ENCODE measurements at places on chromosomes 16 and 17.

DNA sequence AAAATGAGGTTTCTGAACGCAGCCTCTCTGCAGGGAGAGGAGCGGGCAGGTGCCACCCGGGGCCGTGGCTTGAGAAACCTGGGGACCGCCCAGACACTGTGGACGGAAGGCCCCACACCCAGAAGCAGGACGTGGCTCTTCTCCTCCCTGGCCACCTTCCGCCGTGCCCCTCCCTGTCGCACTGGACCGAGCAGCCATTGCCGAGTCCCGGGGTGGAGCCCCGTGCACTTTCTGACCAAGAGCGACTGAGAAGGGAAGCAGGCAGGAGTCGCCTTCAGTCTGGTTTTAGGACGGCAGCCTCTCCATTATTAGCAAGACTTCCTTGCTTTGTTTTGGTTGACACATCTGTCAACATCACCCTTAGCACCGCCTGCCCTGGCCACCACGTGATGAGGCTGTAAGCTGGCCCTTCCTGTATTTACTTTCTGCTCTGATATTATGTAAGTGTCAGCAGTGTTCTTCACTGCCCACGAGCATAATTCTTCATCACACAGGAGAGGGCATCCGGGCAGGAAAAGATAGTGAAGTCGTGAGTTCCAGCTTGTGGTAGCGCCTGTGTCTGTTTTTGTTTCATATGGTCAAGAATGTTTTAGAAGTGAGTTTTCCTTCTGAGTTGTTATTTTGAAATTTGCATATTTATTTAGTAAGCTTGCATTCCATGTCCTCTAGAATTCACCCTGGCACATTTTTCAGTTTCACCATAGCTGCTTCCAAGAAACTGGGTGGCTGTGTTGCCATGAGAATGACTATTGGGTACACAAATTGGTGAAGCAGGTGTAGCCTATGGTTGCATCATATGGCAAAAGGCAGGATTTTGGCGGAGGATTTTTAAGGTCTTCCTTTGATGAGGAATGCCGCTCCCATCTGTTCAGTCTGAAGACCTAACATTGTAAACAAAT is 1.0 kb downstream of the HERPUD1 start:
- H3K4me1 ChIP-seq = peaks cover 14% of the 10 kb centered on the region
- H3K27ac ChIP-seq = peak overlapping the region; percentile 90
- H3K4me3 ChIP-seq = peak overlapping the region; percentile 65
- peak; percentile 53 for DNase-seq
- peaks cover 27% of the 10 kb centered on the region for H3K36me3 ChIP-seq

- no peak overlapping the region for H3K27ac ChIP-seq
- no peak for DNase-seq
- H3K4me3 ChIP-seq = no peak overlapping the region
Observed at GRCh38 chr16:15979801-15980200, 30.4 kb downstream of the ABCC1 start.

DNA sequence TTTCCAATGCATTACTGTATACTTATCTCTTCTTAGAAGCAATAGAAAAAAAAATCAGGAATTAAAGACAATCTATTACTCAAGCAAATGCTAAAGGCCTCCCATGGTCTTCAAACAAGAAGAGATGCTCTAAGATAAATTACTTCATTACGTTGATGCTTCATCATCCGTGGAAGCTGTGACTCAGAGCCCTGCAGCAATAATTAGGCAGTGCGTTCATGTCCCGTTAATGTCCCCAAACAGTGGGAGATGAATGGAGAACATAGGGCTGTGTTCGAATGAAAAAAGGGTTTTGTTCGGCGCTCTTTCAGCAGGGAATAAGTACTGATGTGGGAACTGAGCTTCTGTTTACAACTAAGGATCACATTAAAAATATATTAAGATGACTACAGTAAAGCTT is 15.9 kb upstream of the PDXDC1 start:
- H3K27me3 ChIP-seq = no peaks in the 10 kb centered on the region
- no peaks in the 10 kb centered on the region for H3K36me3 ChIP-seq
- no peaks in the 10 kb centered on the region for H3K4me1 ChIP-seq
- H3K27ac ChIP-seq = no peak overlapping the region
- DNase-seq = no peak

DNA sequence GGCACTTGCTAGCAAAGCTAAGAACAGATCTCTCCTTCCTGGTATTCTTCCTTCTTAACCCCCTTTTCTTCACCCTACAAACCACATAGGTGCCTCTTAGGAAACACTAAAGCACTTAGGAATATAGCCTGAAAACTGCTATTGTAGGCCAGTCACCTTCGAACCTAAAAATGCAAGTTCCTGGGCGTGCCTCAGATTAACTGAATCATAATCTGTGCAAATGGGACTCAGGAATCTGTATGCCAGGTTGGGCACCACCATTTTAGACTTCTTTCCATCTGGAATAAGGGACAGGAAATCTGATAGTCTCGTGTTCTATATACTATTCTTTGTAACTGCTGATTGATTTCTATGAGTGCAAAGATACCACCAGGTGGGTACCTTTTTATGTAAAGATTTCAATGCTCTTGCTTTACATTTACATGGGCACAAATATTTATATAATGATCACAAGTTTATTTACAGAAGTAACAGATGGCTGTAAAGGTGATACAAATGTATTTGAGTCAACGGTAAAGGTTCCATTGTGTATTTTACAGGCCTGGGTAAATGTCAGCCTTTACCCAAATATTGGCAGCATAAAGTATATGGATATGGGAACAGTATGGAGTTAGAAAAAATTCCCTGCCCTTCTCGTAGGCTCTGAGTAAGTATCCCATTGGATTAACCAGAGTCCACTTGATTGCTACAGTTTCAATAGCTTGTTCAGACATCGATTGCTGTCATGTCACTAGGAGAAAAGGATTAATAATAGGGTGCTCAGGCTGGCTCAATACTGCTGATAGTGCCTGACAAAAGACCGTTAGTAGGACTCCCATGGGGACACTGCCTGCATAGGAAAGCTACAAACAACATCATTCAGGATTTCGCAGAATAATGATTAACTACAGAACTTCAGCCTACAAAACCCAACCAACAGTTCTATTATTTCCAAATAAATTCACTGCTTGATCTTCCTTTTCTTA is 124.7 kb downstream of the SNX11 start:
- H3K36me3 ChIP-seq = no peaks in the 10 kb centered on the region
- no peak overlapping the region for H3K4me3 ChIP-seq
- no peaks in the 10 kb centered on the region for H3K27me3 ChIP-seq
- no peak for DNase-seq
- no peak overlapping the region for H3K27ac ChIP-seq
- H3K4me1 ChIP-seq = no peaks in the 10 kb centered on the region

DNA sequence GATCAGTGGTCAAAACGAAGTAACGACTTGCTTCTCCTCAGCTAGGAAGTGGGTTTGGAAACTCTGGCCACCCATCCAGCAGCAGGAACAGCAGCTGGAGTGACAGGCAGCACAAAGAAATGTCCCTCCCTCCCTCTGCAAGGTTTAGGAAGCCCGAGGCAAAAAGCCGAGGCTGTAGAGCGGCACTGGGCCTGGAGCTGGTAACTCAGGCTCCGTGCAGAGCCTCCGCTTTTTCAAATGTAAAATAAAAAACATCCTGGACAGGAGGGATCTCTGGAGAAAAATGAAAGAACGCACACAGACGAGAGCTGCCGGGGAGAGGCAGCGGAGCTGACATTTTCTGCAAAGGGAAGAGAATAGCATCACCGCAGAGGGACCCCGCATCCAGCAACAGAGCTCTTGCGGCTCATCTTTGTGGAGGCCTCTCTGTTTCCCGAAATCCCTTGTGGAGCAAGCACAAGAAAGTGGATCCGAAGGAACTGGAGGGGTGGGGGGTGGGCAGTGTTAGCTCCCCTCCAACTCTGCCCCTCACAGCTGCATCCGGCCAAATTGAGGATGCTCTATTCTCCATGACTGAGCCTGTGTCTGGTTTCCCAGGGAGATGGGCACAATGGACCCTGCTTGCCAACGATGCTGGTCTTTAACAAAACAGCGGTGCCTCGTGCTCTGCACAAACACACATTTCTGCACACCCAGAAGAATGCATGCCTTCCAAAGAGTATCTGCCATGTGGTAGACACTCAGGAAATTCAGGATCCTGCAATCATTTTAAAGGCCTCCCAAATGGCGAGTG is 335.5 kb upstream of the ZFHX3 start:
- H3K27me3 ChIP-seq = no peaks in the 10 kb centered on the region
- H3K36me3 ChIP-seq = no peaks in the 10 kb centered on the region
- DNase-seq = no peak
- no peak overlapping the region for H3K4me3 ChIP-seq

- peaks cover 15% of the 10 kb centered on the region for H3K4me1 ChIP-seq
- no peak overlapping the region for H3K27ac ChIP-seq
- H3K36me3 ChIP-seq = peaks cover 4% of the 10 kb centered on the region
- no peak overlapping the region for H3K4me3 ChIP-seq
- no peaks in the 10 kb centered on the region for H3K27me3 ChIP-seq
- DNase-seq = no peak
Observed at GRCh38 chr16:28572696-28573510, 19.2 kb downstream of the SGF29 start.

GRCh38 chr17:68602289-68602688 is 1.1 kb upstream of the FAM20A start:
- DNase-seq = no peak
- no peak overlapping the region for H3K4me3 ChIP-seq
- no peaks in the 10 kb centered on the region for H3K4me1 ChIP-seq
- H3K27ac ChIP-seq = no peak overlapping the region
- no peaks in the 10 kb centered on the region for H3K36me3 ChIP-seq
- H3K27me3 ChIP-seq = peaks cover 55% of the 10 kb centered on the region

DNA sequence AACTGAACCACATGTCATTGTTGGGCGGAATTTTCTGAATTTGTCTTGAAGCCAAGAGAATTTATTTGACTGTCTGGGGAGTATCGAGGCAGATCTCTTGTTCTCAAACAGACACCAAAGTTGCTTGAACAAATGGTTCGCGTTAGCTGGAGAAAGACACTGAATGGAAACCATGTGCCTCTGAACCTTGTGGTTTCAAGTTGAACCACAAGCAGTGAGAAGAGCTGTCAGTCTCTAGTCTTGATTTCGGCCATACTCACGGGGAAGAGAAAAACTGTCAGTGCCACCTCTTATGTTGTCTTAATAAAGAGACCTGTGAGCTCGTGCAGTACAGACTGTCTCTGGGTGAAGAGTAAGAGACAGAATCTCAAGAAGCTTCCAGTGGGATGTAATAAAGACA is 886.5 kb upstream of the SOX9 start:
- H3K27ac ChIP-seq = no peak overlapping the region
- H3K4me1 ChIP-seq = no peaks in the 10 kb centered on the region
- H3K36me3 ChIP-seq = no peaks in the 10 kb centered on the region
- H3K27me3 ChIP-seq = no peaks in the 10 kb centered on the region

DNA sequence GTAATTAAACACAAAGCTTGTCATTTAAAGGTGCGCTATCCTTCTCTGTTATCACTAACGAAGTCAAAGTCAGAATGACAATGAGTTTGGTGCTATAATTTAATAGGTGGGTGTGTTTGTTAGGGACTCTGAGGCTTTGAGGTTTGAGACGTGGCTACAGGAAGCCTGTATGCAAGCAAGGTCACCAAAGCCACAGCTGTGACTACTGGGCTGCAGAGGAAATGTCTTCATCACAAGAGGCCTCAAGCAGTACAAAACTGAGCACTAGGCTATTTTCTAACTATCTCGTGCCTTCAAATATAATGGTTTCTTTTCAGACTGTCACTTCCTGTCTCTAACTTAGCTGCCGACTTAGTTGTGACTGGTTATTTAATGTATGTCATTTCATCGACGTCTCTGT is 141.2 kb downstream of the AATF start:
- H3K4me1 ChIP-seq = peaks cover 82% of the 10 kb centered on the region
- H3K27me3 ChIP-seq = no peaks in the 10 kb centered on the region
- peaks cover 6% of the 10 kb centered on the region for H3K36me3 ChIP-seq
- no peak overlapping the region for H3K4me3 ChIP-seq
- peak; percentile 47 for DNase-seq
- H3K27ac ChIP-seq = peak overlapping the region; percentile 84

GRCh38 chr17:68829211-68829610 is 126.0 kb downstream of the ABCA8 start:
- DNase-seq = no peak
- H3K27ac ChIP-seq = no peak overlapping the region
- H3K4me3 ChIP-seq = no peak overlapping the region
- H3K4me1 ChIP-seq = no peaks in the 10 kb centered on the region

DNA sequence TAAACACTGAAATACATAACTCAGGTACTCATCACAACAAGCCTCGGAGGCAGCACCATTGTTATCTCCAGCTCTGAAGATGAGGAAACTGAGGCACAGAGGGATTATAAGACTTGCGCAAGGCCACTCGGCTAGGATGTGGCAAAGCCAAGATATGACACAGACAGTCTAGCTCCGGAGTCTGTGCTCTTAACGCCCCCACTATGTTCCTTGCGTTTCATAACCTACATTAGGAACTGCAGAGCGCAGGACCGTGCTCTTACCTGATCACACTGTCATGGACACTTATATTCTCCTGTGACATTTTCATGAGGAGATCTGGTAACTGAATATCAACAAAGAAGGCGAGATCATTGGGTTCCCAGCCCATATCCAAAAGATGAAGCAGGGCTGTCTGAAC is 85.1 kb downstream of the ZZEF1 start:
- no peaks in the 10 kb centered on the region for H3K4me1 ChIP-seq
- H3K36me3 ChIP-seq = peaks cover 94% of the 10 kb centered on the region
- H3K27me3 ChIP-seq = no peaks in the 10 kb centered on the region
- no peak overlapping the region for H3K4me3 ChIP-seq
- no peak overlapping the region for H3K27ac ChIP-seq
